ENCODE measurements at places on chromosomes 2 and 18.

GRCh38 chr2:240525802-240526201 lies 32.0 kb downstream of the ANKMY1 start:
- no peak for DNase-seq

GRCh38 chr18:58671632-58672564 lies 633 bp downstream of the MALT1 start:
- DNase-seq: no peak

DNA sequence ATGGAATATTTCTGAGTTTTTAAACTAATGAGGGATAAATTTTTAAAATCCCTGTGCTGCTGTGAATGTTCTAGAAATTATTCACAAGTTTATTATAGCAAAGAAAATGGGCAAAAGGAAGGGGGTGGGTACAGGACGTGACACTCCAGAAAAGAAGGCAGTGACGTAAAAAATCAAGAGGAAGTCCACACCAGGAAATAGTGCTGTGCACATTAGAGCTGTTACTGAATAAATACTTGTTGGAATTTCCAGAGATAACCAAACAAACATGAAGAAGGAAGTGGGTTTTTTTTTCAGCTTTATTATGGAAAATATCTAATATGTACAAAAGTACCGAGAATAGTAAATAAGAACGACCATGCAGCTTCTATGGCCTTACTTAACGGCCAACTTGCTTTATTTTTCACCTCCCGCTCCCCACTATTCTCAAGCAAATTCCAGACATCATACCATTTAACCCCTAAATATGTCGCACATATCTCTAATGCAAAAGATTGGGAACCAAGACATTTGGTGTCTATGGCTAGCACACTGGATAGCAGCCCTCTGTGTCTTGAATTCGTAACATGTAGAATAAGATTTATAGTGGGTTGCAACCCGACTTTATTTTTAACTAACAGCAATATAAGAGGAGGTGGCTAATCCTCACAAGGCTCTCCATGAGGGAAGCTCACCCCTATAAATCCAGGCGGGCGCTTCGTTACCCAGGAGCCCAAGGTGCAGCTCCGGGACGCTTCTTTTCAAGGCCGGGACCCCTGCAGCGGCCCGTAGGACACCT lies 580 bp upstream of the NDUFV2 start:
- DNase-seq: no peak

DNA sequence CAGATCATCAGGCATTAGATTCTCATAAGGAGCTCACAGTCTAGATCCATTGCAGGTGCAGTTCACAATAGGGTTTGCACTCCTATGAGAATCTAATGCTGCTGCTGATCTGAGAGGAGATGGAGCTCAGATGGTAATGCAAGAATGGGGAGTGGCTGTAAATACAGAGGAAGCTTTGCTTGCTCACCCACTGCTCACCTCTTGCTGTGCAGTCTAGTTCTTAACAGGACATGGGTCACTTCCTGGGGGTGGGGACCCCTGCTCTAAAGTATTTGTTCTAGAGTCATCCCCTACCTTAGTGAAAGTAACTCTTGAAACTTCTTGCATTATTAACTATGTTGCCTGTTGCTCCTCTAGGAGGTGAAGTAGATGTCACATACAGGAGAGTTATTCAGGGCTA lies 171.3 kb upstream of the PARD3B start:
- DNase-seq: no peak

- DNase-seq: no peak
These were observed 385.3 kb downstream of the RBM43 start for GRCh38 chr2:150876251-150876950.

DNA sequence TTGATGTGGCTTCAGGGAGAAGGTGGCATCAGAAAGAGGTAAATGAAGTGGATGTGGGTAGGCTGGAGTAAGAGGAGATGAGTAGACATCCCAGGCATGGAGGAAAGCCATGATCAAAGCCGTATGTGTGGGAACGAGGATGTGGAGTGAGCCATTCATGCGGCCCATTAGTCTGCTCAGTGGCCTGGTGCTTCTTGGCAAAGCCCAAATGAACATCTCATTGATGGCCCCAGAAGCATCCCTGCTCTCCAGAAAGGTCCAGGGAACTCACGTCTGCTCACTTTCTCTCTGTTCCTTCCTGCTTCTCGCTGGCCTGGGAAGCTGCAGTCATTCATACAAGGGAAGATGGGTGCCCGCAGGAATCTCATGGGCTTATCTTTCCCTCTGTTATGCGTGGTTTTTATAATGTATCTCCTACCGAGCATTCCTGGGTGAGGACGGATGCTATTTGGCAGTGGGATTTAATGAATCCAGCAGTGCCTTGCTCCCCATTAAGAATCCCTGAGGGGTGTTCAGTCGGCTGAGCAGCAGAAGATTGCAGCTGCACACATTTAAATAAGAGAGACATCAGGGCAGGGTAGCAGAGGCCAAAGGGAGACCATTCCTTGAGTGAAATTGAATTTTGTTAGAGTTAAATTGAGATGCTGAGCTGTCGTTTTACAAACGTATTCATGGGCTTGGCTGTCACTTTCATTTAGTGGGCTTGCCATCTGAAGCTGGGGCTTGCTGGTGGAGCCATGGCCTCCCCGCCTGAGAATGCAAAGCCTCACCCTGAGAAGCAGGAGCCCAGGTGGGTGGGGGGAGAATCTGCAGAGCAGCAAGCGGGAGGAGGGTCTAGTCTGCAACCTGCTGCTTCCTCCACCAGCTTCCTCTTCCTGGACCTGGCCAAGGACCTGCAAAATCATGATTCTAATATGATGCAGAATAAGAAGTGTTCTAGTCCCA lies 64.5 kb downstream of the LYPD1 start:
- no peak for DNase-seq

- no peak for DNase-seq
These were observed 1693.4 kb upstream of the SLC39A10 start for GRCh38 chr2:193963472-193964119.

DNA sequence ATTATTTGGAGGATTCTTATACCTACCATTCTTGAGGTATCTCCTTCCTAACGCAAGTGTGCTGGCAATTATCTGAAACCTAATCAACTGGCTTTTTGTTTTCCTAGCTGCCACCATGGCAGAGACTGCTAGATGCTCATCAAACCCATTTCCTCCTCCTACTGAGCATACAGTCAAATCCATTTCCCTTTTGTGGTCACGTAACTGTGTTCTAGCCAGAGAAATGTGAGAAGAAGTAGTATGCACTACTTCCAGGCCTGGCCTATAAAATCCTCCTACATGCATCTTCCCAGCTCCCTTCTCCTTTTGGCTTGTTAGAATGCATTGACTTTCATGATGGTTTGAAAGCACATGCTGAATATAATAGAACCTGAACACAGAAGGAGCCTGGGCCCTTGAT lies 494.1 kb upstream of the MEIS1 start:
- no peak for DNase-seq

DNA sequence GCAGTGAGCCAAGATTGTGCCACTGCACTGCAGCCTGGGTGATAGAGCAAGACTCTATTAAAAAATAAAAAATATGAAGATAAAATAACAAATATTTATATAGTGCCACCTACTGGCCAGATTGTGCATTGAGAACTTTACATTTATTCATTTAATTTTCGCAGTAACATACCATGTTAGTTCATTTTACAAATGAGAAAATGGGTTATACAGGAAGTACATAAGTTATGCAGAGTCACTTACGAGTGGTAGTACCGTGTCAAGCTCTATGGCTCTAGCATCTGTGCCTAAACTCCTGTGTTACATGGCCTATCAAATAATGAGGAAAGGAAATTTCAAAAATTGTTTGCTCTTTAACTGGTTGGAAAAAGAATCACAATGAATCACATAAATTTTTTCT lies 27.9 kb downstream of the RIF1 start:
- DNase-seq: no peak

DNA sequence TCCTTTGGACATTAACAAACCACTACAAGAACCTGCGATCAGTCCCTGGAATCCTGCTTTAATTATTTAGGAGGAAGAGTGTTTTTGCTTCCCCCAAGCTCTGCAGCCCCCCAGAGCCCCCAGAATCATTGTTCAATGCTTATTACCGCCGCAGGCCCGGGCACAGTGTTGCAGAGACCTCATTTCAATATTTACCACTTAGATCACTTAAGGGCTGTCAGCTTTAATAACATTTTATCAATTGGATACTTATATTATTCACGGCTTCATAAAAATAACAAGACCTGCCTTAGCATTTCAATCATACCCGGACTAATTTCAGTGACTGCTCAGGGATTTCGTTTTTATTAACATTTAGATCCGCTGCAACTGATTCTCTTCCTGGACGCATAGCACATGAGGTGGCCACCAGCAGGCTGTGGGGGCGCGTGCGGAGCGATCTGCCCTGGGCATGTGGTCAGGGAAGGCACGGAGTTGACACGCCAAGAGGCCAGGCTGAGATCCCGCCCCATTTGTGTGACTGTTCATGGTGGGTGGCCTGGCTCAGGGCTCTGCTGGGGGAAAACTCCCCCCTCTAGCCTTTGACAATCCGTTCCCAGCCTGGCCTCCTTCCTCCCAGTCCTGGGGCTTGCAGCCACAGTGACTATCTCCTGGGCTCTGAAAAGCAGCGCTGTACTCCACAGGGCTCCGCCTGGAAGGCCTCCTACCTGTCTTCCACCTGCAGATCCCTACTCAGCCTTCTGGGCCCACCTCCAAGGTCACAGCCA lies 267.6 kb downstream of the SRBD1 start:
- DNase-seq: no peak

- DNase-seq: no peak
These were observed 1.1 kb downstream of the LMAN1 start for GRCh38 chr18:59357928-59358327.

GRCh38 chr18:45621061-45621511 lies 5.8 kb downstream of the SLC14A2 start:
- peak; percentile 4 for DNase-seq

GRCh38 chr2:133506996-133507395 lies 61.3 kb downstream of the NCKAP5 start:
- DNase-seq: no peak

DNA sequence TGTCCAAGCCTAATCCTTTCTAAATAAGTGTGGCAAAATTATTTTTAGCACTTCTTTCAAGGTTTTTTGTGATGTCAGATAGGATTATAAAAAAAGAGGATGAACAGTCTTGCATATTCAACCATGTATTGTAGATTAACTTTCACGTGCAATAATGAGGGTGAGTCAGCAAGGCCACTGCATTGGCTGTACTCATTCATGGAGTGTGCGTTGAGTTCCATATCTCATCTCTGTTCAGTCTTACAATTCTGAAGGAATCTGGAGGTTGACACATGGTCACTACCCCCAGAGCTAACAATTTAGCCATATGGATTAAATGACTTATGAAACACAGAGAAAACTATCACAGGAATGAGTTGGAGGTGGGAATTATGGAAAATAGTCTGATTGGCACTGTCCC lies 810.5 kb downstream of the SLC4A3 start:
- DNase-seq: no peak

DNA sequence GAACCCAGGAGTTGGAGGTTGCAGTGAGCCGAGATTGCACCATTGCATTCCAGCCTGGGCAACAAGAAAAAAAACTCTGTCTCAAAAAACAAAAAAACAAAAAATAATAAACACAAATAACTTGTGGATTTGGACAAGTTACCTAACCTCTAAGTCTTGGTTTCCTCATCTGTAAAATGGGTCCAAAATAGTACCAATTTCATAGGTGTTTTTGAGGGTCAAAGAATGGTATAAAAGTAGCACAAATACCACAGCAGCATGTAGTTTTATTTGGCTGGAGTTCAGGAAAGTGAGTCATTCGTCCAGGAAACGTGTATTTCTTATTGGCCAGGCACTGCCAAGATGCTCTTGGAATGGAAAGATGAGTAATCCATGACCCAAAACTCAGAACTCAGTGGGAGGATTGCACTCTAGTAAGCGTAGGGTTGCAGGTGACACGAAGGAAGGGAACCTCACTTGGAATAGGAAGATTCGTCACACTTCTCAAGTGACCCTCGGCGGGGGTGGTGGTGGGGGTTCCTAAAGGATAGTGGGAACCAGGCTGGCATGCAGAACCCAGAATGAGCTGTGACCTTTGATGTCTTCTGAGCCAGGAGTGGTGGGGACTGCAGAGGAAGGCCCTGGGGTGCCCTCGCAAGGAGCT lies 24.4 kb downstream of the GRHL1 start:
- DNase-seq: peak; percentile 72

DNA sequence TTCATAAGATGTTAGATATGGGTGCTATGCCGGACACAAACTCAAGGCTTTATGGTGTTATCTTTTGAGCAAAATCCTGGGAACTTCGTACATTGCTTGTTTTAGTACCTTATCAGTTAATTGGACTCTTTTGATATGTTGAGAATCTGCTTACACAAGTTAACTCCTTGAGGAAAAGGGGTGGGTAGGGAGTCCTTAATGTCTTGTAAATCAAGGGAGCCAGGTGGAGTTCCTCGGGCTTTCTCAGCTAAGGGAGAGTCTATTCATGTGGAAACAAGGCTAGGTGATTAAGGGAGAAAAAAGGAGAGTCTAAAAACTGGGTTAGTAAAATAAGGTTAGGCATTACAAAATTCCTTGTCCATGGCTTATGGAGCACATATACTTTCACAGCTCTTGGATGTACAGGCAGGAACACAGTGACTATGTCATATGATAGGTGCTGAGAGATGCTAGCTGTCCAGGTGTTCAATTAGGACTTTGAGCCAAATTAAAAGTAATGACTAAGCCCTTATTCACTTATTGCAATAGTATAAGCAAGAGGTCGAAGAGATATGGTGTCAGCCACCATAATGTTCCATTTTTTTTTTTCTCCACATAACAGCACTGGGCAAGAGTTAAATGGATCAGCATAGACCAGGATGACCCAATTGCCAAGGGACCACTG lies 59.5 kb upstream of the DYNAP start:
- DNase-seq: no peak

DNA sequence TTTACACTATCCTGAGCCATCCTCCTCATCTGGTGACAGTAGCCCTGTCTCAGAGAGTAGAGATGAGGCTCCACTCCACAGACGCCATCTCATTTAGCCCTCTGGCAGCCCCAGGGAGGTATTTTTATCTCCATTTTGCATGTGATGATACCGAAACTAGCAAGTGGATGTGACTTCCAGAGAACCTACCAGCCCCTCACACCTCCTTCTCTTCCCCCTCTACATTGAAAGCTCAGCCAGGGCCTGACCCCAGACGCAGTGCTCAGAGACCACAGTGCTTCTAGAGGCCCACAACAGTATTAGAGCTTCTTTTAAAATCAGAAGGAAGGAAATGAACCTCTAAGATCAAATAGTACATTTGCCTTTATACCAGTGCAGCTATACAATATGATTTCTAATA lies 8.3 kb downstream of the GYPC start:
- no peak for DNase-seq

DNA sequence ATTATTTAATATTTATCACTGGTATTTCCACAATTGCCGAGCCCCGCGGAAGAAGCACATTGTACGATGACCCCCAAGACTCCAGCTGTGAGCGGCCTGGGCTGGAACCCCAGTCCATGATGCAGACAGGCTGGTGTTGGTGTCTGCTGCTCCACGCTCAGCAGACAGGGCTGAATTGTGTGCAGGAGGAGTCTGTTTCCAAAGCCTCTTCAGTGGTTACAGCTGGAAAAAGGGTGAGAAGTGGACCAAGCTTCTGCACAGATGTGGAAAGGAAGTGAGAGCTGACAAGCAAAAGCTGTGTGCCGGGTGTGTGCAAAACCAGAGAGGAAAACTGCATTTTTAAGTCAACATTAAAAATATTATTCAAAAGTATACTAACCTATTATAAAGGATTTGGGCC lies 500.4 kb downstream of the GALR1 start:
- no peak for DNase-seq

All from AG09319 (cell line).